ENCODE measurements at places on chromosomes 4 and X.
A peak's percentile ranks its signal among the peaks of the same experiment; 100 is the strongest.

- DNase-seq = no peak
These were observed 34.4 kb upstream of the SLC25A4 start for GRCh38 chr4:185108669-185109068.

- no peak for DNase-seq
These were observed 71.8 kb downstream of the AFAP1 start for GRCh38 chr4:7867701-7868435.

- no peak for DNase-seq
These were observed 9.7 kb upstream of the RHOXF1 start for GRCh38 chrX:120125444-120125843.

GRCh38 chr4:149265645-149266044, 550.0 kb downstream of the IQCM start:
- no peak for DNase-seq

GRCh38 chr4:156303708-156304107, 350.0 kb upstream of the CTSO start:
- no peak for DNase-seq

- no peak for DNase-seq
These were observed 4.8 kb downstream of the SLC25A31 start for GRCh38 chr4:127734976-127735375.

DNA sequence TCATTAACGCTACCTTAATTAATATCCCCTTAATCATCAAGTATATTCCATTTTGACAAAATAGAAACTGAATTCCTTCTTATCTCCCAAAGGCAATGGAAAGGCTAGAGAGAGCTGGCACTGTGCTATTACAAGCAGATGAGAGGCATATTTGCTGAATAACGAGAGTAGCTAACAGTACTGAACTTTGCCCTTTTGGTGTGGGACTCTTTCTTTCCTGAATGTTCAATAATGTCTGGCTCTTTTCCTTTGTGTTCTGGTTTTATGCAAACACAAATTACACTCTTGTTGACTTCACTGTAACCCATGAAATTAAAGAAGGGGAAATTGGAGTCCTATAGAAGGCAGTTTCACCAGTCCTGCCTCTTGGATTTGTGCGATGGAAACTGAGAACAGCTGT, 63.5 kb downstream of the SHROOM3 start:
- no peak for DNase-seq

DNA sequence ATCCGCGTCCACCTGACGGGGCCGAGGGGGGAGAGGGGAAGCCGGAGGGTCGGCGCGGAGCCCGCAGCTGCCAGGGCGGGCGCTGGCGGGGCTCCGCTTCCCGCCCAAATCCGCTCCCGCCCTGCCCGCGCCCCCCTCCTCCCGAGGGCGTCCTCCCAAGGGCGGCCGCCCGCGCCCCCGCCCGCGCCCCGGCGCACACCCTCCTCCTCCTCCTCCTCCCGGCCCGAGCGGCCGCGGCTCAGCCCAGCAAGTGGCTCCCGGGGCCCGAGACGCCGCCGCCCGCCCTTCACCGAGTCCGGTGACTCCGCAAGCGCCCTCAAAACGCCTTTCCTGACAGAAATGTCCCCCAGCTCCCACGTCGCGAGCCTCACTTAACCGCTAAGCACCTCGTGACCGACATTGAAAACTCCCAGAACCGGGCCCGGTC, 487 bp downstream of the HMGB2 start:
- DNase-seq = peak; percentile 52

- DNase-seq = no peak
These were observed 377.1 kb upstream of the LCORL start for GRCh38 chr4:18398661-18399060.

GRCh38 chr4:68708566-68708965, 38.1 kb upstream of the UGT2B15 start:
- DNase-seq = no peak

DNA sequence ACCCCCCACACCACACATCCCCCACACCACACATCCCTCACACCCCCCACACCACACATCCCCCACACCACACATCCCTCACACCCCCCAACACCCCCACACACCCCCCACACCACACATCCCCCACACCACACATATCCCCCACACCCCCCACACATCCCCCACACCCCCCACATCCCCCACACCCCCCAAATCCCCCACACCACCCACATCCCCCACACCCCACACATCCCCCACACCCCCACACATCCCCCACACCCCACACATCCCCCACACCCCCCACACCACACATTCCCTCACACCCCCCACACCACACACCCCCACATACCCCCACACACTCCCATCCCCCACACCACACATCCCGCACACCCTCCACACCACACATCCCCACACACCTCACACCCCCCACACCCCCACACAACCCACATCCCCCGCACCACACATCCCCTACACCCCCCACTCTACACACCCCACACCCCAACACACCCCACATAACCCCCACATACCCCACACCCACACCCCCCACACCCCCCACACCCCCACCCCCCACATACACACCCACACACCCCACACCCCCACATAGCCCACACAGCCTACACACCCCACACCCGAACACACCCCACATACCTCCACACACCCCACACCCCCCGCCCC, 172.9 kb downstream of the DCLK2 start:
- no peak for DNase-seq

GRCh38 chr4:179843370-179843769, 2399.8 kb upstream of the TENM3 start:
- DNase-seq = no peak

DNA sequence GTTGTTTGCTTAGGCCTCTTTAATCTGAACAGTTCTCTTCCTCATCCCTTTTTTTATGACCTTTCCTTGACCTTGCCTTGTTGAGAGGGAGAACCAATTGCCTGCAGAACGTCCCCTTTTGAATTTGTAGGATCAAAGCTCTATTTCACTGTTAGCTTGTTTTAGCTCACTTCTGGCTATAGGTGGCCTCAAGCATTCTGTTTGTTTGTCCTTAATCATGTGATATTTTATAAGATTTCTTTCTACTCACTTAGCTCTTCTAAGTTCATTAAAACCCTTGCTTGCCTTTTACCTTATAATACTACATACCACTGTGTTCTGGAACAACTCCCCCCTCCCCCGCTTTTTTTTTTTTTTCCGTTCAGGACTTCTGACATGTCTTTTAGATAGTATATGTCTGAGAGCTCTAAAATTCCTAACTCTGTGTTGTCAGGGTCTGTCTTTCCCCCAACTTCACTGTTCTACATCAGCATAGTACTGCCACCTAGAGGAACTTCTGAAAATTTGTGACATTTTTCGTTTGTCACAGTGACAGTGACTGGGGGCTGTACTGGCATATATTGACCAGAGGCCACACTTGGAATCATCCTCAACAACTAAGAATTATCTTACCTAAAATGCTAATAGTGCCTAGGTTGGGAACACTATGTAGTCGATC, 128.5 kb downstream of the LARP7 start:
- peak; percentile 22 for DNase-seq

- no peak for DNase-seq
These were observed 25.4 kb upstream of the PDE5A start for GRCh38 chr4:119653990-119654389.

- no peak for DNase-seq
These were observed 4.6 kb upstream of the SERTM2 start for GRCh38 chrX:111506826-111507225.

- DNase-seq = no peak
These were observed at the start of gene MAGEE2 for GRCh38 chrX:75784680-75785491. TSS of gene MAGEE2 (minus strand) at chrX:75785254. CDS start at chrX:75785051, 203 bp downstream.

DNA sequence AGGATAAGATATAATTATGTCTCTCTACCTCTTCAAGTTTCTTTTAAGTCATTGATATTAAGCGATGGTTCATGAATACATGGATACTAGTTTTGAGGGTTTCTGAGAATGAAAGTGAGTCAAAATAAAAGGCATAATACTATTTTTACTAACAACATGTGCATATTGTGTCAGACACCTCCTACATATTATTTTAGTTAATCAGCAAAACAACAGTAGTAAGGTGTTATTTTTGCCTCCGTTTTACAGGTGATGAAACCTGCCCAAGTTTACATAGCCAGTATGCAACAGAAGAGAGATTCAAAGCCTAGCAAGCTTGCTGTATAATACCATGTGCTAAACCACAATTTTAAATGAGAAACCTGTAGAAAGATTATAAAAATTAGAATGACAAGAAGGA, 544.1 kb downstream of the EPHA5 start:
- no peak for DNase-seq

DNA sequence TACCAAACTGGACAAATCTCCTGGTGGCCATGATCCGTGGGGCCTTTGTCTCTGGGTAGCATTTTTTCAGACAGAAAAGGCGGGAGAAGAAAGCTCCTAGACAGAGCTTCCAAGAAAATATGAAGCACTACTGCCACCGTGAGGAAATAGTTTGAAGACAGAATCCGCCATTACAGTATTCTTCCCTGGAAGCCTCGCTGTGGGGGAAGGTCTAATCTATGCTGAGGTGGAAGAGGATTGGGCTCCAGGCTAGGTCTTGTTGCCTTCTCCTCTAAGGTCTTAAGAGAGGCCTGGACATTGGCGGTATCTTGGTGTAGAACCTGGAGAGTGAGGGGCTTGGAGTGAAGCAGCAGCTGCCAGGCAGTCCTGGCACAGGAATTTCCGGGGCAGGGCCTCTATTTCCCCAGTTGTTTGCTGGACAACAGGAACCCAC, 218.9 kb downstream of the OR13H1 start:
- no peak for DNase-seq

- DNase-seq = no peak
These were observed 25.7 kb downstream of the DOK7 start for GRCh38 chr4:3488820-3489219.

GRCh38 chrX:3806630-3807029, 93.2 kb upstream of the PRKX start:
- no peak for DNase-seq

GRCh38 chr4:189404271-189404670, 536.4 kb upstream of the FRG1 start:
- DNase-seq = no peak

- peak; percentile 82 for DNase-seq
These were observed 580 bp upstream of the MMGT1 start for GRCh38 chrX:135974279-135974856.

DNA sequence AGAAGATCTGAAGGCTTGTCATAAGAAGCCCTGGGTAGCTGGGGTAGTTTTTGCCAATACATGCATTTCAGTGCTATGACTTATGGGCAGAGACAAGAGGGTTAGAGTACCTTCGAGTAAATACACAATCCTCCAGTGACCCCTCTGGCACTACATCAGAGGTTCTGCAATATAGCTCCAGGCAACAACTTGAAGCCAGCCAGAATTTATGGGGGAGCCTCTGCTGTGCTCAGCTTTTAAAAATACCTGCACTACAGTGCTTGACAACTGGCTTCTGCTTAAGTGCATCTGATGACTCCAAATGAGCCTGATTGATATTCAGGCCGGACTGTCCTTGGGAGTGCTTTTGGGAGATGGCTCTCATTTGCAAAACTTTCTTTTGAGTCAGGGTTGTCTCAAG, 44.9 kb upstream of the SMAD1 start:
- DNase-seq = no peak

- DNase-seq = no peak
These were observed 586.0 kb downstream of the ACTRT1 start for GRCh38 chrX:127466211-127466610.

DNA sequence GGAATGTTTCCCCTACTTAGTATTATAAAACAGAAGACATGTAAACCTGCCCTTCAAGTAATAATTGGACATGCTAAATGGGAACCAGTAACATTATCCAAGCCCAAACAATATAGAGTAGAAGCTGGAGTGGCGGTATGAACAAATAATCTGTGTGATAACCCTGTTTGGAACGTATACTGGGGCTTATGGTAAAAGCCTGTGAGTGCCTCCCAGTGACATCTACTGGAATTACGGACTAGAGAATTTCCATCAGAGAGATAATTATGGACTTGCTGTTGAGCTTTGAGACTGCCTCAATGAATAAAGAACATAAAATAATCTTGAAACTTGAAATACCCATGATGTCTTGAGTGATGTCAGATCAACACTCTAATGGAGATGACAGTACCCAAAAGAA, 406.3 kb upstream of the GRIA3 start:
- DNase-seq = no peak

- no peak for DNase-seq
These were observed 97.4 kb upstream of the PGRMC2 start for GRCh38 chr4:128384765-128385598.

DNA sequence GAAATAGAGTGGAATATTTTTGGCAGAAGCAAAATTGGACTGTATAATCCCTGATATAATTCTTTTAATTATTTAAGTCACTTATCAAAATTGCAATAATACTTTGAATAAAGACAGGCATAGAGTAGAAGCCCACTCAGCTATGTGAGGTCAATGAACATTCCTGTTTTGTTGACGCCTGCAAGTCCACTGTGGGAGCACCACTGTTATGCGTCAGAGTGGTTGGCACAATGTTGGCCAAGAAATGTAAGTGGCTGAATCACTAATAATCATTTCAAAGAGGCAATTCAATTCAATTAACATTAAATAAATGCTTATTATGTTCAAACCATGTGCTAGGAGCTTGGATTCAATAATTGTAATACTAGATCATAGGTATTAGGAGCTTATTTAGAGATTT, 221.0 kb downstream of the SPCS3 start:
- DNase-seq = no peak

GRCh38 chr4:16162891-16163290, 63.4 kb downstream of the TAPT1 start:
- no peak for DNase-seq

DNA sequence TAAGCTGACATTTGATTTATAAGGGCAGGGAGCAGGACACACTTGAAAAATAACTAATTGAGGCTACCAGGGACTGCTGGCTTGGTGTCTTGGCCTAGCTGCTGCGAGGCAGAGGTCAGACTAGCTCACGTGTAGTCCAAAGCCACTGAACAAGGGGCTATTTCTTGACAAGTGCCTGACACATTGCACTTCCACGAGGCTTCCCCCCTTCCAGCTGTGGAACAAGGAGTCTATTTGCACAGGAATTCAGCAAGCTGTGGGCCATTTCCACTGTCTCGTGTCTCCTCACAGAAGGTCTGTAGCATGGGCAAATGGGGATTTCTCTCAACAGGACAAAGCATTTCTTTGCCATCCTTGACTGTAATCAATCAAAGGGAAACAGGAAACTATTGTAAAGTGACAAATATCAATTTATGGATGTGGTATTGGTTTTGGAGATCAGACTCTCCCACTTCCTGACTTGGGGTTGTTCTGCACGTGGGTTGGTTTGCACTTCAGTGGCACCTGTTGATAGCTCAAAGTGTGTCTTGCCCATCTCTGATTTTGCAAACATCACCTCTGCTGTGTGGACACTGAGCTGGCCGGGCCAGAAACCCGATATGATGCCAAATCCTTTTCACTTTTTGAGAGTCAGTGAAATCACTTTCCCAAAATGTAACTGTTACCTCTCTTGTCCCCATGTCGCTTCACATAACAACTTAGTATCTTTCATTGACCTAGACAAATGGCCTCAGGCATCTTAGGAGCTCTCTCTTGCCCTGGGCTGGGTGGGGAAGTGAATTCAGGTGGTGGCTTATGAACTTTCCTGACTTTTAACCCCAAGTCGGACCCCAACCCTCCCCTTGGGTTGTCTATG, 107.4 kb upstream of the MAMLD1 start:
- no peak for DNase-seq

- no peak for DNase-seq
These were observed 39.3 kb downstream of the EVC start for GRCh38 chr4:5750052-5750945.
